Thymus (tissue), 14 donors: ENCODE measurements at places on chromosomes 2 and 18.

- DNase-seq: no peak
Observed at GRCh38 chr2:210432633-210433032, 43.9 kb downstream of the LANCL1 start.

GRCh38 chr2:145688156-145688555, 1168.2 kb upstream of the ZEB2 start:
- no peak for DNase-seq

- DNase-seq: no peak
Observed at GRCh38 chr2:134078354-134078753, 175.5 kb upstream of the MGAT5 start.

- DNase-seq: no peak
Observed at GRCh38 chr2:121017396-121017795, 267.6 kb downstream of the TFCP2L1 start.

DNA sequence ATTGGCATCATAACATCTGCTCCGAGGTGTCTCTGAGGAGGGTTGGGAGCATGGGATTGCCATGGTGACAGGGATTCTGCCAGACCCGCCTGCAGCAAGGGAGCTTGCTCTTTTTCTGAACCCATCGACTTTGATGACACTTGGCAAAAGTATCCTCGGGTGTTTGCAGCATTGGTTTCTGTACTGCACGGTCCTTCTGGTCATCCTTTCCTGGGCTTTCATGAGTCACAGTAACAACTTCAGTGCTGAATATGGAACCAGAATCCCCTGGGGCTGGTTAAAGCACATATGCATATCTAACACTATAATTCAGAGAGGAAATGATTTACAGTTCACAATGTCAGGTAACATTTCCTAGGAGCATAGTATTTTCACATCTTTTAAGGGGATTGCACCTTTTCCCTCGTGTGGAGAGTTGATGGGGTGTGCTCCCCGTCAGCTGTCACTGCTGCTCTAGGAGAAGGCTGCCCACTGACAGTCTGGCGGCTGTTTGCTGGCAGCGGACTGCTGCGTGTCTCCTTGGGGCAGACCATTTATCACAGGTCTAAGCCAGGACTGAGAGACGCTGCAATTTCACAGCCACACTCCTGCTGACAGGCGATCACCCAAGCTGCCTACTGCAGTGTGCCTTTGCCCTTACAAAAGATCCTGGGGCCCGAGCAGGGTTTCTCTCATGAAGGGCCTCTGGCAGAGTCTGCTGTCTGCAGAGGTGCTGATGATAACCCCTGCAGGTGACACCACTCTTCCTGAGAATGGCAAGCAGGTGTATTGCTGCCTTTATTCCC, 425.3 kb downstream of the THSD7B start:
- no peak for DNase-seq

DNA sequence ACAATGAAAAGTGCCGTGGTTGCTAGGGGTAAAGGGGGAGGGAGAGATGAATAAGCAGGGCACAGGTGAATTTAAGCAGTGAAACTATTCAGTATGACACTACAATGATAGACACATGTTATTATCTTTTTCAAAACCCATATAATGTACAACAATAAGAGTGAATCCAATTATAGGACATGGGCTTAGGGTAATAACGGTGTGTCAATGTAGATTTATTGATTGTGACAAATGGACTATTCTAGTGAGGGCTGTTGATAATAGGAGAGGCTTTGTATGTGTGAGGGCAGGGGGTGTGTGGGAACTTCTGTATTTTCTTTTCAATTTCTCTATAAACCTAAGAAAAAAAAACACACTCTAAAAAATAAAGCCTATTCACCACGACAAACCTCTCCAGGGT, 223.8 kb downstream of the RIT2 start:
- DNase-seq: no peak

DNA sequence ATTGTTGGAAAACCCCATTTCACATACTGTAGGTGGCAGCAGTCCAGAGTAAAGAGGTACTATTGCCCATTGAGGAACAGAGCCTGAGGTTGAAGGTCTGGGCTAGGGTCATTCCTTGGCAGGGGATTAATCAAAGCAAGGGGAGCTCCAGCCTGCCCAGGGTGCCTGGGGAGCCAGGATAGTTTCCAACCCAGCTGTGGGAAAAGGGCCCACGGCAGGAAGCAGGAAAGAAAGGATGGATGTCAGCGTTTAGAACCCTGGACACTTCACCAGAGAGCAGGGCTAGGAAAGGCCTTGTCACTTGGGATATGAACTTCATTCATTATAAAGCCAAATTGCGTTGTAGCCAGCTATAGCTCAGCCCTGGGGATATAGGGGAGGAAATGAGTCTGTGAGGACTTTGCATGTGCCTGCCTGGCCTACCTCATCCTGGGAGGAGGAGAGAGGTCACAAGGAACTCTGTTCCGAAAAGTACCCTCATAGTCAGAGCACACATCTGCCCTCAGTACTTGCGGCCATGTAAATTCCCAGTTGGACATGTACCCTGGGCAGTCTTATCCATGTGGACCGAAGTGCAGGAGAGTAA, 140.2 kb upstream of the COPS8 start:
- no peak for DNase-seq

GRCh38 chr2:14560716-14561115, 71.8 kb upstream of the LRATD1 start:
- DNase-seq: no peak

GRCh38 chr2:134119117-134119712, 134.7 kb upstream of the MGAT5 start:
- no peak for DNase-seq

DNA sequence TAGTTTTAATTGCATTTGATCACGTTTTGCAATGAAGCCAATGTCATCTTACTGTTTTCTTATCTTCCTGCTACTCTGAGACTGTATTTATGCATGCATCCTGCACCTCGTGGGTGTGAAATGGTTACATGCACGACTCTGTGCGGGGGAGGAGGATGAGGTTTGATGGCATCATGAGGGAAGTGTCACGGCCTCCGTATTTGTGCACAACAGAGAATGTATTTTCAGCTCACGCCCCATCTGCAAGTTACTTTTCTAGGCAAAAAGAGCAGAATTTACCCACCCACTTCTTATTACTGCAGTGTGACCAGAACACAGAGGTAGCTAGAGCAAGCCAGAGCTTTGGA, 145.1 kb downstream of the TDRD15 start:
- no peak for DNase-seq

- DNase-seq: no peak
Observed at GRCh38 chr18:77140439-77141109, 8.0 kb upstream of the MBP start.

DNA sequence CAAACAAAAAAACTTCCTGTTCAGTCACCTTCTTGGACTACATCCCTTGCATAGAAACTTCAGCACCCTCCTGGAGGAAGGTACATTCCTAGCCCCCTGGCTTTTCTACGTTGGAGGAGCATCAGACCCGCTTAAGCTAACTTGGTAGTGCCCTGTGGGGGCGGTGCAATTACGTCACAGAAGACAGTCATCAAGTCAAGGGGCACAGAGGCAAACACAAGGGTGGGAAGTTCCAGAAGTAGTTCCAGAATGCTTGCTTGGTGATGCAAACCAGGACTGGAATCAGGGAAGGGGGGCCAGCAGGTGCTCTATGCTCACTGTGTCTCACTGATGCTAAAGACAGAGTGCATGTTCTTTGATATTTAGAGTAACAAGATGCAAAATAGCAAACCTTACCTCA, 15.2 kb upstream of the AGFG1 start:
- no peak for DNase-seq
